ENCODE measurements at places on chromosomes 12 and 14.

- DNase-seq, result no peak
Observed at GRCh38 chr12:32211066-32211899, 104.6 kb downstream of the BICD1 start.

- no peak for DNase-seq
Observed at GRCh38 chr12:76715332-76715731, 48.6 kb upstream of the ZDHHC17 start.

DNA sequence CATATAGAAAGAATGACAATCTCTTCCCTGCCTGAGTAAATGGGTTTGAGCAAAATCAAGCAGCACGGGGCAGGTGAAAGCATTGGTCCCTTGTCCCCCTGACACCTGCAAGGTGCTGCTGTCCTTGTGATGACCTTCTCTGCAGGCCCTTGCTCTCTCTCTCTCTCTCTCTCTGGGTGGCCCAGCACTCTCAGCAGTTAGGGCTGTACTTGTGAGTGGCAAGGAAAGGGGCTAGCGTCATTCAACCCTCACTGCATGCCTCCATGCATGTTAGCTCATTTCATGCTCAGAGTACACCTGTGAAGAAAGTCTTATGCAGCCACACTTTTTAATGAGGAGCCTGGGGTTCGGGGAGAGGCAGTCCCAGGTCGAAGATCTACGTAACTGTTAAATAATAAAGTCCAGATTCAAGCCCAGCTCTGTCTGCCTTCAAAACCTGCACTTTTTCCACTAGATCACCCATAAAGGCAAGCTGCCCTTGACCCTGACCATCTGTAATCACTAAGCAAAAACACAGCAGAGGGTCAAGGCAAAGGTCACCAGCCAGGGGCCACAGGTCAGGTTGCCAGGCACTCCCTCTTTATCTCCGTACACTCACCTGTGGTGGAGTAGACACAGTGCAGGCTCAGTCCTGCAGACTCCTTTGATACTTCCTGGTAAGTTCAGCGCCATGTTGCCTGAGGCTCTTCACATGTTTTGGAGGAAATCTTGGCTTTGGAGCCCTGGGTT lies 44.9 kb upstream of the CLMN start:
- DNase-seq, result no peak

- no peak for DNase-seq
Observed at GRCh38 chr12:93518725-93519124, 51.4 kb downstream of the MRPL42 start.

DNA sequence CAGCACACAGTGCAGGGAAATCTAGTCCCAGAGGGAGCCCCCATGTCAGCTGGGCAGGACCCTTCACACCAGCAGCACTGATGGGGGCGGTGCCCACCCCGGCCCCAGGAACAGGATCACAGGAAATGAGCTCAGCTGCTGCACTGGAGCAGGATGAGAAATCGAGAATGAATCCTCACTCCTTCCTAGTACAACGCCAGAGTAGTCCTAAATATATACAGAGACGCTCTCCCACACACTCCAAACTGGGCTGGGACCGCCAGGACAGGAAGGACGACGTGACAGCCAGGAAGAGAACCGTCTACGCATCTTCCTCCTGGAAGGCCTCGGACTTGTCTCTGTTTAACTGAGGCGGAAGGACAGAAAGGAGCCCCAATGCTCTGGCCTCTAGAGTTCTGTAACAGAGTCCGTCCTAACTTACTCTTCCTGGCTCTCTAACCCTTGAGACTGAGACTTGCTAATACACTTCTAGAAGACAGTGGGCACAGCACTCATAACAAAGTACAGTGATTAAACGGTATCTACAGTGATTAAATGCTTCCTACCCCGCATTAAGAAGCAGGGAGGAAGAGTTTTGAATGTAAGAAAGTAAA lies 33.4 kb downstream of the CDC42BPB start:
- DNase-seq, result no peak

DNA sequence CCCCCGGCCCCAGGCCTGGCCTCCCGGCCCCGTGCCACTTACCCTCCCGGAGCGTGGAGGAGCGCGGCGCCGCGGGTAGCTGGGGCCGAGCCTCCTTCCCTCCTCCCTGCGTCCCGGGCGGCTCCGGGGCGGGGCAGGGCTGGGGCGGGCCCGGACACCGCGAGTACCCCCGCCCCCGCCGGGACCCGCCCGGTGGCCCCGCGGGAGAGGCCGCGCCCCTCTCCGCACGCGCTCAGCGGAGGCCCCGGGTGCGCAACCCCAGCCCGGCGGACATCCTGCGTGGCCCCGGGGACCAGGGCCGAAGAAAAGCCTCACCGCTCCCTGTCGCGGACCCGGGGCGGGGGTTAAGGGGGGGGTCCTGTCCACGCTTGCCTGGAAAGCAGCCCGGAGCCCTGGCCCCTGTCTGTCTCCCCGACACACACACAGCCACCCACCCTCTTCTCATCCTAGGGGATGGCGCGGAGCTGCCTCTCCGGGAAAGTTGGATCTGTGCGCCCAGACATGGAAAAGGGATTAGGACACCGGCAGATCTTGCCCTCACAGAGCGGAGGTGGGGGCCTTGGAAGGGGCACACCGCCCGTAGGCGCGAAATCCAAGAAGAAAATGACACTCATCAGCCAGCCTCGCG lies at the start of gene SYNE3:
Gene SYNE3, minus strand, starts transcription at position 97 of the 628 bp plus-strand sequence. CDS start 40,829 bp downstream, outside the sequence.
- no peak for DNase-seq

DNA sequence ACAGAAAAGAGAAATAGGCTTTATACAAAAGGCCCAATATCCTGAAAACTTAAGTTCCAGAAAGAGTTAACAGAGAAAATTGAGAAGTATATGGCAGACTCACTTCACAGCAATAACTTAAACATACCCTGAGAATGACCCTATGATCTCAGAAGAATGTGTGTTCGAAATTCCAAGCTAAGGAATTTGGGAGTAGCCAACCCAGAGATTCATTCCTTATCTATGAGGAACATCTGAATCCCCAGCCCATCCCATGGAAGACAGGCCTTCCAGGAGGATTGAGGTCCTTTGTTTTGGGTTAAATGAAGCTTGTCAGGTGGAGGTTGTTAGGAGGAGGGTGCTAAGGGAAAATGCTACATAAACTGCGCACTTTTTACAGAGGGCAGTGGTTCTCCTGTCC lies 7.5 kb upstream of the SAV1 start:
- DNase-seq, result no peak

- no peak for DNase-seq
Observed at GRCh38 chr12:130479401-130480125, 141.9 kb downstream of the PIWIL1 start.

DNA sequence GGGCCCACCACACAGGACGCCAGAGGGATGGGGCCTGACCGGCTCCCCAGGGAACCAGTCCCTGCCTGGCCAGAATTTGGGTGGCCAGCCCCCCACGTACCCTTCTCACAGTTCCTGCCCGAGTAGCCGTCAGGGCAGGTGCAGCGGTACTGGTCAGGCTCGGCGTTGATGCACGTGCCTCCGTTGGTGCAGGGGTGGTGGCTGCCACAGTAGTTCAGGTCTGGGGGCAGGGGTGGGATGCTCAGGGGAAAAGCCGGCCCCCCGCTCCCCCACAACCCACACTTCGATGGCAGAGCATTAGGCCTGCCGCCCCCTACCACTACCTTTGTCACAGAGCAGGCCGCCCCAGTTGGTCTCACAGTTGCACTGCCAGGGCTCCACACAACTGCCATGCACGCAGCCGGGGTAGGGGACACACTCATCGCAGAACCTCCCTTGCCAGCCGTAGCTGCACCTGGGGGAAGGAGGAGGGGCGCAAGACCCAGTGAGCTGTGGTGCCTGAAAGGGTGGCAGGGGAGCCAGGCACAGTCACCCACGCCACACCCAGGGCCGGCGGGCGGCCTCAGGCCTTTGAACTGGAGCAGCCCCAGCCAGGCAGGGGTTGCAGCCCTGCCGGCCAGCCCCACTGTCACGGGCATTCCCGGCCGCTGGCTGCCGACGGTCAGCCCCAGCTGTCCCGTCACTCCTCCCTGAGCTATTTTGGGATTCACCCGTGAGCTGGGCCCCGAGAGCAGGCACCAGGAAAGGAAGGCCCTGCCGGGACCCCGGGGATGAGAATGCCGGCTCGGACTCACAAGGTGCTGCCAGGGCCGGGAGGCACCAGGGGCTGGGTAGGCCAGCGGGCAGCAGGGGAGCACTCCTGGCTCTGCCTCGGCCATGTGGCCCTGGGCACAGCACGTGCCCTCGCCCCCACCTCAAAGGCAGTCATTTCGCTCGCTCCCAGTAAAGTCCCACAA lies 16.5 kb downstream of the JAG2 start:
- DNase-seq, result no peak

DNA sequence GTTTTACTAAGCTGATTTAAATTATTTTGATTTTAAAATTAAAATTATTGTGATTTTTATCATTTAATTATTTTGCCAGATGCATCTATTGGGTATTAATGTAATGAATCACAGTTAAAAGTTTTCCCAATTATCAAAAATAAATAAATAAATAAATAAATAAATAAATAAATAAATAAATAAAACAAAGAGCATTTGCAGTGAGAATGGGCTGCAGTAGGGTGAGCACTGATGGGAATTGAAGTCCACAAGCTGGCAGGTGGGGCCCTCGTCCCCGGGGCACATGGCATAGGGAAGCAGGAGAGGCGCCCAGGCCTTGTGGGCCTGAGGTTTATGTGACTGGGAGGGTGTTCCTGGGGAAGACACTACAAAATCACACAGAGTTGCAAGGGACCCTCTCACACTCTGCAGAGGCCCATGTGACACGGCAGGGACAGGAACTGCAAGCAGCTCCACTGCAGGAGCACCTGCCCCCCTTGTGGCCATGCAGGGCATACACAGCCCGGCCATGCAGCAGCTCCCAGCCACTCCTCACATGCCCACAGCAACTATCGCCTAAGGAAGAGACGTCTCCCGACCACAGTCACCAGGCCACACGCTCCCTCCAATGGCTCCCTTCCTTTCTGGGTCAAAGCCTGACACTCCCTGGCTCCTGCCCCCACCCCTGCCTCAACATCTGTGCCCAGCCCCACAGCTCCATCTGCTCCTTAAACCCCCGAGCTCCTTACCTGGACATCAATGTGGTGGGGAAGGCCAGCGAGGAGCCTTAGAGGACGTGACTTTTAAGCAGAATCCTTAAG lies 256.3 kb upstream of the SFSWAP start:
- no peak for DNase-seq

DNA sequence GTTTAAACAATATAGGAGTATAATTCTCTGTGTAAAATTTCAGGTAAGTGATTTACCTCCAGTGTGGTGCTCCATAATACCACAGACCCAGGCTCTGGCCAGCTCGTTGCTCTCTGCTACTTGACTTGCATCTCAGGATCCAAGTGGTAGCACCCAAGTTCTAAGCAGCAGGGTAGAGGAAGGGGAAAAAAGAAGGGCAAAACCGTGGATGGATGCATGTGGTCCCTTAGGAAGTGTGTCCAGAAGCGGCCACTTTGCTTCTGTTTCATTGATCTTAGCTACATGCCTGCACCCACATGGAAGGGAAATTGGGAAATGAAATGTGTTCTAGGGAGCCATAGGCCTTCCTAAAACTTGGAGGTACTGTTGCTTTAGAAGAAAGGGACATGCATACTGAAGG lies 48.6 kb upstream of the HMGA2 start:
- no peak for DNase-seq

GRCh38 chr12:78316631-78317468 lies 486.2 kb downstream of the NAV3 start:
- DNase-seq, result no peak

DNA sequence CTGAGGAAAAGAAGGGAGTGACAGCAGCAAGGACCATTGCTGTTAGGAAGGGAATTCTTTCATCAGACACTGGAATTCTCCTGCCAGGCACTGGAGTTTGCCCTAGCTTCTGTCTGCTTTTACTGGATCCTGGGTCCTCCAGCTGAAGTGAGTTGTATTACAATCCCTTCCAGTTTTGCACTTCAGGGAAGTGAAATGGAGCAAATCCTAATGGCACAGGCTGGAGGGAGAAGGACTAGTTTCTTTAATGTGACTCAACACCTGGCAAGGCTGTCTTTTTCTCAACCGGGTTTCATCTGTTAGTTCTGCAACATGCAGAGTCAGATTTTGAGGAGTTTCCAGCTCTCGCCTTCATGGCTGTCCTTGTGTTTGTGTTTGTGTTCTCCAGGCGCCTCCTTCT lies 45.8 kb downstream of the ETV6 start:
- DNase-seq, result no peak

- no peak for DNase-seq
Observed at GRCh38 chr12:101924618-101925017, 47.2 kb downstream of the DRAM1 start.

- no peak for DNase-seq
Observed at GRCh38 chr12:69816082-69816481, 8.9 kb upstream of the MYRFL start.

GRCh38 chr12:6092784-6093722 lies 31.4 kb downstream of the VWF start:
- DNase-seq, result no peak

- DNase-seq, result no peak
Observed at GRCh38 chr12:120705618-120706017, 4.6 kb upstream of the UNC119B start.

DNA sequence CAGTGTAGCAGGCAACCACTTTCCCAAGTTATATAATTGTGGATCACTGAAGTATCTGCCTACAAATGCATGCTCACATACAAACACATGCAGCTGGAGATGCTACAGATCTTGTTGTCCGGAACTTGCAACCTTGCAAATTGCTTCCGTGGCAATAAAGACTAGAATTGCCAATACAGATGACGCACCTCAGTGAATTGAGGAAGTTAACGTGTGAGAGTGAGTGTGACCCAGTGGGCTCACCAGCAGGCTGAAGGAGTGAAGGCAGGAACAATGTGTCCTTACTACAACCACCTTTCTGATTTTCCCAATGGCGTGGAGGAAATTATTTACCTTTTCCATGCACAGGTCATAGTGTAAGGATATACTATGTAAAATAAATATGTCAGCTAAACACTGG lies 89.4 kb upstream of the GRIP1 start:
- DNase-seq, result no peak

- DNase-seq, result no peak
Observed at GRCh38 chr12:76226397-76226796, 121.8 kb downstream of the BBS10 start.

DNA sequence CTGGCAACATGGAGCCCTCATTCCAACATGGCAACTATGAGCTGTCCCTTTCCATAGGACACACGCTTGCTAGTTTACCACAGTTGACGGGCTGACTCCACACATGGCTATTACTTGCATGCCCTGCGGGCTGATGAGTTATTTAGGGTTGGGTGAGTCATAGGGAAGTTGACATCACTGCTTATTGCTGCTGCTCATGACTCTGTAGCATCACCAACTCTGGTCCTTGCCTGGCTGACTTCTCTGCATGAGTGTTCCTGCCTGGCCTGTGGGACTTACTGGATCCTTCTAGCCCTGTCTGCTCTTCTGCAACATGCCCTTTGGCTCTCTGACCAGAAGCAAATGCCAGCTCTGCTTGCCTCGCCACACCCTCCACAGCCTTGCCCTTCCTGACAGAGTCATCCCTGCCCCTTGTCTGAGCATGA lies 199.5 kb downstream of the ANO6 start:
- DNase-seq, result no peak

DNA sequence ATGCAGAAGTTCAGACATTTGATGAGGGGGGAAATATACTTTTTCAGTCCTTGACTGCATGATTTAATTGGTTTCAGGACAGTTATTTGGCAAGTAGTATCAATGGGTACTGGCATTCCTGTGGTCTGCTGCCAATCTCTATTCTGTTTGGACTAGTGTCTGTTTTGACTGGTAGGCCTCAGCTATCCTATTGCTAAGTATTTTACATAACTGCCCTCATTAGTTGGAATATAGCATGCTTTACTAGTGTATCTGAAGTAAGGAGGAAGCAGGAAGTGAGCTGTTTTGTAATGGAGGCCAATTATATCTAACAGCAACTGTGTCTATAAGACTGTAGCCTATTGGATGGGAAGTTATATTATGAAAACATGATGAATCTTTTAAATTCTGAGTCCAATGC lies 104.3 kb downstream of the FLRT2 start:
- no peak for DNase-seq

Data from NCI-H2029 (cell line).